SJCRH30 (cell line): ENCODE measurements at places on chromosomes 3 and 15.

- H3K4me1 ChIP-seq = peaks cover 9% of the 10 kb centered on the region; the same call in 1 of the 2 replicates
- H3K4me3 ChIP-seq = peak overlapping the region; percentile 76
- H3K36me3 ChIP-seq = no peaks in the 10 kb centered on the region
- DNase-seq = peak; percentile 58
These were observed 518.4 kb downstream of the FOXP1 start for GRCh38 chr3:71064956-71065763.

DNA sequence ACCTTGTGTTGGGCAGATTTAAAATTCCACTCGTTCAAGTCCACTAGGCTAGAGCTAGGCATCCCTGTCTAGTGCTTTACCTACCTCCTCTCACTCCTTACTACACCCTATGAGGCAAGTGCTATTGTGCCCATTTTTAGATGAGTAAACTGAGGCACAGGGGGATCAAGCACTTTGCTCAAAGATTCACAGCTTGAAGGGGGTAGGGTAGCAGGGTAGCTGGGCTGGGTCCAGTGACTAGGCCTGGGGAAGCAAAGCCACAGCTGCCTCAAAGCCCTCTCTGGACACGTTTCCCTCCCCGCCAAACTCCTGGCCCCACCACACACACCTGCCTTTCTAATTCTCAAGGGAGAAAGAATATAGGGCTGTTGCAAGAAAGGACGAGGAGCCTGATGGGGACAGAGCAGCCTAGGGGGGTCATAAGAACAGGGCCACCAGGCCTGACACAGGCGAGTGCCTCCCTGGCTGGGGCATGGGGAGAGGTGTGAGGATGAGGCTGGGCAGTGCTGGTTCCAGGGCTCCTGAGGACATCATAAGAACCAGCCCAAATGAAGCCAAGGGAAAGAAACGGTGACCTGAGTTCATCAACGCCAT, 34.8 kb upstream of the SFMBT1 start:
- no peaks in the 10 kb centered on the region for H3K27me3 ChIP-seq
- H3K27ac ChIP-seq = no peak overlapping the region
- H3K4me3 ChIP-seq = no peak overlapping the region
- H3K36me3 ChIP-seq = no peaks in the 10 kb centered on the region
- no peaks in the 10 kb centered on the region for H3K4me1 ChIP-seq

GRCh38 chr3:82081351-82081750, 319.9 kb upstream of the GBE1 start:
- no peak overlapping the region for H3K4me3 ChIP-seq
- H3K4me1 ChIP-seq = peaks cover 21% of the 10 kb centered on the region
- H3K27me3 ChIP-seq = no peaks in the 10 kb centered on the region
- no peak for DNase-seq
- H3K27ac ChIP-seq = no peak overlapping the region

GRCh38 chr3:82685761-82686160, 924.3 kb upstream of the GBE1 start:
- H3K4me3 ChIP-seq = no peak overlapping the region
- no peaks in the 10 kb centered on the region for H3K4me1 ChIP-seq
- H3K27me3 ChIP-seq = no peaks in the 10 kb centered on the region
- no peak overlapping the region for H3K27ac ChIP-seq
- no peak for DNase-seq

DNA sequence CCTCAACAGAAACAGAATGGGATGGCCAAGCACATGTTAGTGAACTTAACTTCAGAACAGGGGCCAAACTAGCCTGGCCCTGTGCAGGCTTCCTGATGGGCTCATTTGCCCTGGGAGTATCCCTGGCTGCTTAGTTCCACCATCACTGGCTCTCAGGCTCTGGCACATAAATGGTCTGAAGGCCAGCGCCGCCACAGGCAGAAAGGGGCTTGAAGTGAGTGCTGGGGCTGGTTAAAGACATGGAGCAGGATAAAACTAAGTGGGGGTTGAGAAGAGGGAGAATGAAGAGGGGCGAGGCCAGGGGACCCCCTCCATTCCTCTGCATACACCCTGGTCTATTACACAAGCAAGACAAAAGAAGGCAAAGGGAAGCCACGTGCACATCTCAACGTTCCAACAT, 12.2 kb downstream of the SLCO2A1 start:
- H3K27ac ChIP-seq = no peak overlapping the region
- no peaks in the 10 kb centered on the region for H3K27me3 ChIP-seq
- DNase-seq = no peak
- H3K4me1 ChIP-seq = no peaks in the 10 kb centered on the region
